ENCODE measurements at places on chromosomes 16 and 17.

GRCh38 chr17:81471818-81472456 is 40.7 kb downstream of the ACTG1 start:
- DNase-seq: no peak

GRCh38 chr16:50253514-50253910 is 12.8 kb upstream of the ADCY7 start:
- no peak for DNase-seq

DNA sequence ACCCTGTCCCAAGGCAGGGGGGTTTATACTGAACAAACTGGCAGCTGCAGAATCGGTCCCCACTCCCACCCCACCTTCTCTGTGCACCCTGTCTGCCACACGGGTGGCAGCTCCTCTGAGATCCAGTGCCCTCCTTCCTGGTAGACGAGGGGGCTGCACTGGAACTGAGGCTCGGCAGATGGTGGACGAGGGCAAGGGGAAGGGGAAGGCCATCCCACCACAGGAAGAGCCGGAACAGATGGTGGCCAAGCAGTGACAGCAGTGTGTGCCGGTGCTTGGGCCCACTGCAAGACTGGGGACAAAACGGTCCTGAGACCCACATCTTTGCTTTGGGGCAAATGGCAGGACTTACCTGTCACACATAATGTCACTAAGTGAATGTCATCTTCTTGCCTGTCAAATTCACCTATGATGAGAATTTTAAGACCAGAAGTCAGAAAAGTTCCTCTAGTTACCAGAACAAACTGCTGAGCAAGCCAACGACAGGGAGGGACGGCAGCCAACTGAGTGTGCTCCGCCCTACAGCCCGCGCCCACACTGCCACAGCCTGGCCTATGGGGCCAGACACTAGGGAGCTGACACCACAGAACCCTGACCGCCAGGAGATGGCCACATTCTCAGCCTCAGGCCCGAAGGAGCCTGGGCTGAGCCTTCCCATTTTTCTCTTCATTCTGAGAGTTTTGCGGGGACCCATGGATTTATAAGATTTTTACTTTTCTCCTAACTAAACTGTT is 14.4 kb downstream of the NTAN1 start:
- DNase-seq: no peak

GRCh38 chr16:19245326-19245925 is 40.1 kb upstream of the CLEC19A start:
- DNase-seq: no peak

GRCh38 chr16:4790871-4791270 is 2.7 kb upstream of the SEPTIN12 start:
- no peak for DNase-seq

GRCh38 chr17:75830164-75831031 is 13.8 kb downstream of the UNC13D start:
- DNase-seq: peak; percentile 25

DNA sequence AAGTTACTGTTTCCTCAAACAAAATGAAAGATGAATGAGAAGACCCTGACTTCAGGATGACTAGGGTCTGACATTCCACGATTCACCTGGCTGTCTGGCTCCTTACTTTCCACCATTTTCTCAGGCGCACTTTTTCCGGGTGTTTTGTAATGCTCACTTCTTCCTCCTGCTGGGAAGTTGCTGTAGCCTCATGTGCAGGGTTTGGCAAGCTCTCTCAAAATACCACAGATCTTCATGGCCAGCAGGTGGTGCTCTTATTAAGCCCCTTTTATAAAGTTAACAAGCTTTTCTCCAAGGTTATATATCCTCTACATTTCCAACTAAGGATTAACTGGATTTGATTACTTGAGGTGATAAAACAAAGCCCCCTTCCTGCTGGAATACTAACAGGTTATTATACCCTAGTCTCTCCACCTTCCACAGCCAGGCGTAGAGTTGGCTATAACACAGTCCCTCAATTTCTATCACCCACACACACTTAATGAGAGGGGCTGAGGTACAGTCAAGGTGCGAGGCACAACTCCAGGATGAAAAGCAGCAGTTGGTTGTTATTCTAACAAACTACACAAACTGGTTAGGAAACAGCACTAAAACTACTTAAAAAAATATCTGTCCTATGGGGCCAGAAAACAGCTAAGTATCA is 45.4 kb downstream of the STH start:
- DNase-seq: peak; percentile 91

- no peak for DNase-seq
These were observed 14.0 kb upstream of the CD300LD start for GRCh38 chr17:74606050-74606449.

Measured in ACHN (cell line).